ENCODE measurements at places on chromosomes 1 and 21.

- no peak for DNase-seq
Measured at GRCh38 chr1:95126846-95127245, 9.7 kb downstream of the TLCD4 start.

DNA sequence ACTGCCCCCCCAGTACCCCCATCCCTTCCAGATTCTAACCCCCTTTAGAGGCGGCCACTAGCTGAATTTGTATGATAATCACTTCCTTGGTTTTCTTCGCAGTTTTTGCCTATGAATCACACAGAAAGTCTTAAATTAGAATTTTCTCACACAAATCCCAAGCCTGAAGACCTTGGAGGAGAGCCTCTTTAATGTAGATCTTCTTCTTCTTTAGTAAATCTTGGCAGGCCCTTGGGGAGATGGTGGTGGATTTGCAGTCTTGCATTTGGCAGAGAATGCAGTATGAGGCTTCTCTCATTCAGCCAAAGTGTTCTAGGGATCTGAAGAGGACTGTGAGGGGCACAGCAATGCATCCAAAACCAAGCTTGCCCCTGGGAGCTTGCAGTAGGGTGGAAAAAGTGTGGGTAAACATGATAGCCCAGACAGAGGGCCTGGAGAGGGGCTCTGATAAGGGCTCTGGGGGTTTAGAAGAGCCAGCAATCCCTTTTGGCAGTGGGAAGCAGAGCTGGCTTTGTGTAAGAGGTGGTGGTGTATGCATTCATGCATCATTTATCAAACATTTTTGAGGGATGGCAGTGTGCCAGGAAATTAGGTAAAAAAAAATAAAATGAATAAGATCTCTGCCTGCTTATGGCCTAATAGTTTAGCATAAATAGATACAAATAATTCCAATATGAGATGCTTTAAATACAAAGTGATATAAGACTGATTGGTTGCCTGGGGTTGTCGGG lies 7.7 kb upstream of the CDC42 start:
- DNase-seq = peak; percentile 91

DNA sequence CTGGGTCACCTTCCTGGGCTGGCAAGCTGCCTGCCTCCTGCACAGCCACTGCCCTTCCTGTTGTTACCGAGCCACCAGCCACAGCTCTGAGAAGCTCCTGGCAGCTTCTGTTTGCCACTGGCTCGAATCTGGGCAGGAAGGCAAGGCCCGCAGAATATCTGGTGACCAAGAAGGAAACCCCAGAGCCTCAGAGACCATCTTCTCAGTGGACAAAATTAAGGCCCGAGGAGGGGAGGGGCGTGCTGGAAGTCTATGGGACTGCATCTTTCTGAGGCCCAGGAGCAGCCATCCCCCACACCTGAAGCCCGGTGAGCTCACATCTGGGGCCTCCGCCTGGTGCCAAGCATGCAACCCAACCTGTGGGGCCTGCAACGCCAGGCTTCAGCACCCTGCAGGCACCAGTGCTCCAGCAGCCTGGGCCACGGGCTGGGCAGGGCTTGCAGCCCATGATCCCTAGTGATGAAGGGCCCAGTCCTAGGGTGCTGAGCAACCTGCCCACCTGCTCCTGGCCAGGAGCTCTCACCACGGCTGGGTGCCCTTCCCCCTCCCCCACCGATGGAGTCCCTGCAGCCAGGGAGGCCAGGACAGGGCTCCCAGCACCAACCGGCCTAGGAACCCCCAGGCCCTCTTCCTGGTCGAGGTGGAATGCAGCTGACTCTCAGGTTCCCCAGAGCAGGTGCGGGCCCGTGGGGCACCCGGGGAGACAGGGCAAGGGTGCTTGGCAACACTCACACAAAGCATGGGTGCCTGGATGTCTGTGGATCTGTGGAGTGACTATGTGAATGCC lies 879 bp downstream of the CPTP start:
- no peak for DNase-seq

GRCh38 chr1:35808450-35809113 lies 766 bp downstream of the AGO4 start:
- DNase-seq = peak; percentile 15

GRCh38 chr21:43345046-43345745 lies 81.7 kb downstream of the SIK1 start:
- no peak for DNase-seq

GRCh38 chr1:232531291-232531690 lies 98.6 kb downstream of the SIPA1L2 start:
- no peak for DNase-seq

- DNase-seq = no peak
Measured at GRCh38 chr1:237201155-237201554, 159.2 kb downstream of the RYR2 start.

- peak; percentile 7 for DNase-seq
Measured at GRCh38 chr1:153921803-153922075, 1.0 kb downstream of the GATAD2B start.

DNA sequence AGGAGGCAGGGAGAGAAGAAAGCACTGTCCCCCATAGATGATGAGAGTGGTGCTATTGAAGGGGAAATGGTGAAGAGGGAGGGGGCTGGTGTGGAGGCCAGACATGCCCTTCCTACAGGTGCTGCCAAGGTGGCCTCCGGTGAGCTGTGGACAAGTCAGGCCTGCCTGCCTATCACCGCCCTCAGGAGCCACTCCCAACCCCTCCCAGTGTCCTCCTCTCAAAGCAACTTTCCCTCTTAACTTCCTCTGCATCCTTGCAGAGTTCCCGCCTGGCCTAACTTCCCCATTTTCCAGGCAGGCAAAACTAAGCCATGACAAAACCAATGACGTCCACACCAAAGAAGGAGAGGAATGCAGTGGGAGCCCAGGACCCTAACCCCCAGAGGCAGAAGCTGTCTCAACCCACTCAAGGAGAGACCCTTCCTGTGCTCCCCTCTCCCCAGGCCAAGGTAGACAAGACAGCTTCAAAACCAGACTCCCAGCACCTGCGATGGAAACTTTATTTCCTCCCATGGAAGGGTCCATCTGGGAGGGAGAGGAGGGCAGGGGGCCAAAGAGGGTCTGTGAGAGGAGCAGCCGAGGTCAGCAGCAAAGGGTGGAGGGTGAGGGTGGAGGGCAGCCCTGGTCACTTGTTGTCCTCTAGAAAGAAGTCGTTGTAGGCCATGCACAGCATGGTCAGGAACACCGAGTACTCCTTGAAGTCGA lies 1.0 kb upstream of the S100A6 start:
- no peak for DNase-seq

DNA sequence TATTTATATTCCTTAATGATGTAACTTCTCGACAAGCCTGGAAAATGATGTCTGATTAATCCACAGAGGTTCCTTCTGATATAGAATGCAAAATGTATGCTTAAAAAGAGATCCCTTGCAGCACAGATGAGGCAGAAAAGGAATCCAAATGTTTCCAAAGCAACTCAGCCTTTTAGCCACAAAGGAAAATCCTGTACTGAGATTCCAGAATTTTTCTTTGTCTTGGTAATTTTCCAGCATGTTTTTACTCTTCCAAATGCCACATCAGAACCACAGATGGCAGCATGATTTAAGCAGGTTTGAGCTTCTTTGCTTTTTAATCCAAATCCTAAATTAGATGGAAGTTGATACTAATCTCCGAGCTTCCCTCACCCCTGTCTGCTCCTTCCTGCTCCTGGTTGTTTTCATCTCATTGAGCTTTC lies 176.4 kb upstream of the PALMD start:
- DNase-seq = no peak

- DNase-seq = peak; percentile 78
Measured at GRCh38 chr1:218664385-218665170, 319.4 kb downstream of the TGFB2 start.

DNA sequence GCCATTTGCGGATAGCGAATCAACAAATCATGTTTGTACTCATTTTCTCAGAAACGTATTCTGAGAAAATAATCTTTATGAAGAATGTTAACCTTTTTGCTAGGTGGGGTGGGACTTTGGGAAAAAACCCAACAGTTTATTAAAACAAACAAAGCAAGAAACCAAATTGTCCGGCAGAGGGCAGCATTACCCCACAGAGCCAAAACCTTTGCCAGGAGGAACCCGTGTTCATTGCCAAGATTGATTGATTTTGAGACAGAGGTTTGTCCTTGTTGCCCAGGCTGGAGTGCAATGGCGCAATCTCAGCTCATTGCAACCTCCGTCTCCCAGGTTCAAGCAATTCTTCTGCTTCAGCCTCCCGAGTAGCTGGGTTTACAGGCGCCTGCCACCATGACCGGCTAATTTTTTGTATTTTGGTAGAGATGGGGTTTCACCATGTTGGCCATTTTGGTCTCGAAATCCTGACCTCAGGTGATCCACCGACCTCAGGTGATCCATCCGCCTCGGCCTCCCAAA lies 70.8 kb upstream of the RHOU start:
- DNase-seq = peak; percentile 56
